ENCODE measurements at places on chromosomes 13 and 19. TPM values are rescaled to one million over a fixed set of nuclear protein-coding genes. Genes with fewer than 3 reads are reported as not detected.

IFNL4 gene
- not detected for total RNA-seq

- DNase-seq, result no peak
Observed at GRCh38 chr19:8988204-8988603, 22.0 kb downstream of the MUC16 start.

- DNase-seq, result no peak
Observed at GRCh38 chr13:49836516-49836915, 44.0 kb upstream of the KPNA3 start.

DNA sequence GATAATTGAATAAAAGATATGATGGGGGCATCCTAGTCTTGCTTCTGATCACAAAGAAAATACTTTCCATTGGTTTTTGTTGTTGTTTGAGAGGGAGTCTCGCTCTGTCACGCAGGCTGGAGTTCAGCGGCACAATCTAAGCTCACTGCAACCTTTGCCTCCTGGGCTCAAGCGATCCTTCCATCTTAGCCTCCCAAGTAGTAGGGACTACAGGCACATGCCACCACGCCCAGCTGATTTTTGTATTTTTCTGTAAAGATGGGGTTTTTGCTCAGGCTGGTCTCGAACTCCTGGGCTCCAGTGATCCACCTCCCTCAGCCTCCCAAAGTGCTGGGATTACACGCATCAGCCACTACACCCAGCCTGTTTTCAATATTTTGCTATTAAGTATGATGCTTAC, 17.1 kb upstream of the PSMC4 start:
- DNase-seq, result no peak
